Fibroblast of upper back skin (primary cell): ENCODE measurements at places on chromosomes 16 and 17.
A peak's percentile ranks its signal among the peaks of the same experiment; 100 is the strongest.

DNA sequence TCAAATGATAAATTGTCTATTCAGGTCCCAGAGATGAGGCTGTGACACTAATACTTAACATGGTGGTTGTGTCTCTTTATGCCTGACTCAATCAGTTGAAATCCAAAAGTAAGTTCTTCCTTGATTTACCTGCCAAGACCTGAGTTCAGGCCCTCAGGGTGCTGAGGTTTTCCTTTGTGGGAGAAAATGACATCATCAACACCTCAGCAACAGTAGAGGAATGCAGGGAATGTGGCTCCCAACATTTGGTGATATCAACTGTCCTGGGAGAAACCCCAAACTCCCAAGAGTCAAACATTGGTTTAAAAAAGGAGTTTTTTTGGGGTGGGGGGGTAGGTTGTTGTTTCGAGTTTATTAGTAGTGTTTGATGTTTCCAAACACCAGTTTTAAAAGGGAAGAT, 14.7 kb downstream of the RNF43 start:
- DNase-seq, result peak; percentile 79

GRCh38 chr17:44779211-44780025, 20.6 kb downstream of the ADAM11 start:
- DNase-seq, result peak; percentile 80

DNA sequence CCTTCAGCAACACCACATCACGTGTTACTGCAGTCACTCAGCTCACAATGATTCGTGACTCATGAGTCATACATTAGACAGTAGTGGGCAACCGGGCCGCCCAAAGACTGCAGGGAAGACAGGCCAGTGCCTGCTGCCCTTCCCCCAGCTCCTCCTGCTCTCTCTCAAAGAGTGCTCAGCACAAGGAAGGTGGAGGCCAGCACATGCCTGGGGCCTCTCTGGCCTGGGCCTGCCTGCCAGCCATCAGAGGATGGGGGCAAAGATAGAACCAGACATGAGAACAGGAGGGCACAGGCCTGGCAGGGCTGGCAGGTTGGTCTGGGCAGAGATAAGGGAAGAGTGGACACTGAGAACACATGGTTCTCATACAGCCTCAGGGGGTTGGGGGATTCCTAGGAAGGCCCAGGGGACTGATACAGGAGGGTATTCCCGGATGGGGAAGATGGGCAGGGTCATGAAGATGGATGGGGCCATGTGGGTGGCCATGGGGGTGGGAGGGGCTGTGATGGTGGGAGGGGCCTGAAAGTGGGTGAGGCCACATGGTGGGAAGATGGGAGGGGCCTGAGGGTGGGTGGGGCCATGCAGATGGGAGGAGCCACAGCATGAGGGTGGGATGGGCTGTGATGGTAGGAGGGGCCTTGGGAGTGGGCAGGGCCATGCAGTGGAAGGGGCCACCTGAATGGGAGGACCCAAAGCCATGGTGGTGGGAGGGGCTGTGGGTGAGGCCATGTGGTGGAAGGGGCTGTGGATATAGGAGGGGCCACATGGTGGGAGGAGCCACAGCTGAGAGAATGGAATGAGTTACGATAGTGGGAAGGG, 29.0 kb downstream of the KATNB1 start:
- DNase-seq, result peak; percentile 84

- DNase-seq, result no peak
These were observed 82.6 kb upstream of the MPHOSPH6 start for GRCh38 chr16:82252582-82252981.

GRCh38 chr17:19730843-19731242, 14.5 kb upstream of the SLC47A2 start:
- DNase-seq, result no peak

DNA sequence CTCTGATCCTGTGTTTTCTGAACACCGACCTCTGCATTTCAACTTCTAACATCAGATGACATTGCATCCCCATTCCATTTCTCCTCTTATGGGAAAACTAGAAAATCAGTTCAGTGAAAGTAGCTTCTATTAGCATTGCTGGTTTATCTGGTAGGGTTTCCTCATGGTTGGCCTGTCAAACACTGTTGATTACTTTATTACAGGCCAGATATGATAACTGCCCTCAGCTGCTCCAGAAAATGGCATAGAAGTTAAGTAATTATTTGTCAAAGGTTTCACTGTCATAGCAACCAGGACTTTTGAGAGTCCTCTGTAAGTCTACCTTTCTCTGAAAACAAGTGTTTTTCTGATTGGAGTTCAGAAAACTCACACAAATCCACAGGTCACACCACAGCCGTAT, 3.0 kb downstream of the GFOD2 start:
- DNase-seq, result no peak

DNA sequence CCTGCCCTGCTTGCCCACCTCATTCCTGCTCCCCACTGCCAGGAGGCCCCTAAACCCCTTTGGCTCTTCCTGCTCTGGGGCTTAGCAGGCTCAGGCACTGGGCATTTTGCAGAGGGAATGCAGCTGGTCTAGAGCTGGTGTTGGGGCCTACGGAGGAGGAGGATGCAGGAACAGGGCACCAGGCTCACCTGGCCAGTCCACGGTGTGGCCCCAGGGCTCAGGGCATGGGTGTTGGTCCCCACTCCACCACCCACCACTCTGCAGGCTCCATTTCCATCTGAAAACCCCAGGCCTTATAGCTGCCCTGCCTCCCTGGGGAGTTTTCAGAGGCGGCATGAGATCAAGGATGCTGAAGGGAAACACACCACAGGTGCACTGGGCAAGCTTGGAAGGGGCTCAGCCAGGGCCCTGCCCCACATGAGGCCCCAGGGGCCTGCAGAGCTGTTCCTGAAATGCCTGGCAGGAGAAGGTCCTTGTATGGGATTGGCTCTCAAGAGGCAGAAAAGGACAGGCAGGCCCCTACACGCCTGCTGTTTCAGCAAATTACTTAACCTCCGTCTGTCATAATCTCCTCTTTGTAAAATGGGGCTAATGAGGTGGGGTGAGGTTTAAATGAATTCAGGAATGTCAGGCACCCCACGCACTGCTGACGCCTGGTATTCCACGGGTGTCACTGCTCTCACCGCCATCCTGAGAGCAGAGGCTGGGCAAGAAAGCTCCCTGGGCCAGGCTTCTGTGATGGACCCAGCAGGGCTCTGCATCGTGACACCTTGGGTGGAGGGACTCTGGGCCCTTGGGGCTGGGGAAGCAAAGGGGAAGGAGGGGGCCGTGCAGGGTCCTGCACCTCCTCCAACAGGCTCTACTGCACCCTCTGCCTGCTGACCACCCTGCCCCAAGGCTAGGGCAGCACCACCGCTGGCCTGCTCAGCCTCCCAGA, 9.3 kb downstream of the SLC47A2 start:
- no peak for DNase-seq

GRCh38 chr16:67516296-67517154, 12.1 kb upstream of the RIPOR1 start:
- peak; percentile 78 for DNase-seq

- DNase-seq, result no peak
These were observed 44.8 kb upstream of the CDRT4 start for GRCh38 chr17:15512071-15512709.

DNA sequence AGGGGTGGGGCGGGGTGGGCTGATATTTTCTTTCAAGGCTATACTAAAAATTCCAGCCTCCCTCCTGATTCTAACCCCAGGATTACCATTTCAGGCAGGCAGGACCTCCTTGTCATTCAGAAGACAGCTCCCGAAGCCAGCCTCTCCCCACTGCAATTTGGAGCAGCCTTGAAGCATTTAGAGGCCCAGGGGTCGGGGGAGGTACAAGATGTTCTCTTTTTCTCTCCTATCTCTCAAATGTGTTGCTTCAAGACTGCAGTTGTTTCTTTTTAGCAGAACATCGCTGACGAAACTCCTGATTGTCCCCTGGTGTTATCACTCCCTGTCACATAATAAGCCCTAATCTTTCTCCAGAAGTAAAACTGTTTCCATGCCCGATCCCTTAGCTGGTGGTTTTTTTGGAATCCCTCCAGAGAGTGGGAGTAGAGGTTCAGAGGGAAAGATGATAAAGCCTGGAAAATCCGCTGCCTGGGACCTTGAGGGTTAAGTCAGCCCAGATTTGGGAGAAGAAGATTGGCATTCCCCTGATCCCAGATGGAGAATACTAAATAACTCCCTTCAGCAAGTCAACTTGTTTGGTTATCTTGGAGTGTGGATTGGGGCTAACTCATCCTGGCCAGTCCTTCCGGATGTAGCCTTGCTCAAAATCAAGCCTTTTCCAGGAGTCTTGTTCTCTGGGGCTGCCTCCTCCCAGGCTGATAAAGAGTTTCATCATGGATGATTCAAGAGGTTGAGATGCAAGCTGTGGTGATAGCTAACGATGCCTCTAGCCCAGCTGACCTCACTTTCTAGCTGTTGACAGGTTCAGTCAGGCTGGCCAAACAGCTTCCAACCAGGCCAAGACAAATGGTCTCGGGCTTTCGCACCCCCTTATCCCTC, 71.3 kb downstream of the SOX9 start:
- DNase-seq, result peak; percentile 93

DNA sequence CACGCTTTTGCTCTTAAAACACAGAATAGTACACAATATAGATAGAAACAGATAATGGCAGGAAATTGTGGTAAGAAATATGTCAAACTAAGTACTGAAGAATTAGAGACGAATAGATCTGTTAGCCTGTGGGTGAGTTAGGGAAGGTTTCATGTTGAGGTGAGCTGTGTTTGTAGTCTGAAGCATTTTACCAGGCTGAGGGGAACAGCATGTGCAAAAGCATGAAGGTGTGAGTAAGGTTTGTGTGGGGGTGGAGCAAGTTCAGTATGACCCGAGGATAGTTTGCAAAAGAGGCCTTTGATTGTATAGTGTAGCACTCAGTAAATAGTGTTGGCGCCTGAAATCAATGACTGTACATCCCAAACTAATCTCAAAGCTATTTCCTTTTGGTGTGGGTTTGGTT, 13.8 kb downstream of the IGSF6 start:
- DNase-seq, result peak; percentile 35

GRCh38 chr16:14315683-14316320, 244.7 kb downstream of the MRTFB start:
- DNase-seq, result no peak

GRCh38 chr16:66614161-66614802, 9.8 kb downstream of the CMTM3 start:
- no peak for DNase-seq

DNA sequence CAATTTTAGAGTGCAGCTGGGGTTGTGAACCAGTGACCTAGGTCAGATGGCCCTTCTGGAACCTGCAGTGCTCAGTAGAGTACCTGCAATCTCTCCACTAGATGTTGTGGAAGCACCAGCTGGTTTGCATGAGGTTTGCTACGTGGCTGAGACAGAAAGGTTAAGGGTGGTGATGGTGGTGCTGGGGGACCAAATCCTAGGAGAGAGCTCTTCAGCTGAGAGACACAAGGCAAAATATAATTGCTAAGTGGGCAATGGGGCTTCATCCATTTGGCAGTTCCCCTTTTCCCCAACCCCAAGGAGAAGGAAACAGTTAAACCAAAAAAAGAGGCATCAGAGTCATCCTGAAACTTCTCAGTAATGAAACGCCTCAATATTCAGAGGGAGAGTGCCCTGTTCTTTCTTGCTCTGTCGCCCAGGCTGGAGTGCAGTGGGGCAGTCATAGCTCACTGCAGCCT, 13.9 kb downstream of the ITPRIPL2 start:
- DNase-seq, result no peak

- peak; percentile 56 for DNase-seq
These were observed at the start of gene TTLL6 for GRCh38 chr17:48816774-48817590. Gene TTLL6 (minus strand): TSS chr17:48817229. CDS start chr17:48817072, 157 bp downstream.

GRCh38 chr17:70204431-70204830, 35.1 kb downstream of the KCNJ2 start:
- no peak for DNase-seq
